Naive B cell (primary cell): ENCODE measurements at places on chromosomes 2 and 18. TPM values are rescaled to one million over a fixed set of nuclear protein-coding genes. Genes with fewer than 3 reads are reported as not detected.

- peak; percentile 21 for DNase-seq
These were observed 48.4 kb upstream of the PIK3C3 start for GRCh38 chr18:41906528-41907146.

- DNase-seq: no peak
These were observed 61.3 kb downstream of the NCKAP5 start for GRCh38 chr2:133506996-133507395.

GRCh38 chr2:3241971-3242746, 135.5 kb downstream of the EIPR1 start:
- no peak for DNase-seq

GRCh38 chr2:47656715-47657600, 126.0 kb upstream of the MSH6 start:
- DNase-seq: no peak

DNA sequence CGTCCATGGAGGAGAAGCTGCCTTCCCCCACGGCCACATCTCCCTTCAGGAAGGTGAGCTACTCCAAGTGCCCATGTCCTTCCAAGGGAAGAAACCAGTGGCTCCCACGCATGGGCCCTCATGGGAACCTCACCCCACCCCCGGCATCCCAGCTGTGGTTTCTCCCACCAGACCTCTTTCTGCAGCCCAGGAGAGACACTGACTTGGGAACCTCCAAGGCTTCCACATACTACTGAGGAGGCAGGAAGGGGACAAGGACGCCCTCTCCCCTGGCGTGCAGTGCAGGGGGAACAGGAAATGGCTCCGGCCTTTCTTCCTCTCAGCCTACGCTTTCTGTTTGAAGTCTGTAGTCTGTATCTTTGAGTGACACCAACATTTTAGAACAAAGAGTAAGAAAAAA, 104.5 kb upstream of the EPC2 start:
- DNase-seq: no peak

DNA sequence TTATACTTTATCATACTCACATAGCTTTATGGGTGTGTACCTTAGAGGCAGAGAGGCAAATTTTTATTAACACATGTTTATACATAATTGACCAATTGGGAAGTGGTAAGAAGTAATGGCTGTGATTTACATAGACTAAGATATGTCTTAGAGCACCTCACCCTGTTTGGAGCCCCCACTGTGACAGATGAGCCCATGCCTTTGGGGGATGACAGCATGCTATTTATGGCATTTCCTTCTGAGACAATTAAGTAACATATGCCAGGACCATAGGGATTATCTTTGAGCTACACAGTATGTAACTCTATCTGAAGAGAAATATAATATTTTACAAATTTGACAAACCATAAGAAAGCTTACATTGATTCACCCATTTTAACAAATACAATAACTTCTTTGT, 1655.3 kb upstream of the ACVR2A start:
- no peak for DNase-seq

DNA sequence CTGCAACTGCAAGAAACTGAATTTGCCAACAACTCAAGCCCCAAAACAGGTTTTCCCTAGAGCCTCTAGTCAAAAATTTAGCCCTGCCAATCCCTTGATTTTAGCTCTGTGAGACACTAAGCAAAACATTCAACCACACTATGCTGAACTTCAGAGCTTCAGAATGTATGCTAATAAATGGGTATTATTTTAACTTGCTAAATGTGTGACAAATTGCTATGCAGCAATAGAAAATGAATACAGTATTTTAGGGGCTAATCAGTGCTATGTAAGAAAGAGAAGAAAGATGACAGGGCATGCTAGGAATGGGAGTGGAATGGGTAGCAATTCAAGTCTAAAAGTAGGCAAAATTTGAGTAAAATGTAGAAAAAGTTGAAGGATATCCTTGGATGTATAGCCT, 223.9 kb upstream of the NOL4 start:
- DNase-seq: no peak

DNA sequence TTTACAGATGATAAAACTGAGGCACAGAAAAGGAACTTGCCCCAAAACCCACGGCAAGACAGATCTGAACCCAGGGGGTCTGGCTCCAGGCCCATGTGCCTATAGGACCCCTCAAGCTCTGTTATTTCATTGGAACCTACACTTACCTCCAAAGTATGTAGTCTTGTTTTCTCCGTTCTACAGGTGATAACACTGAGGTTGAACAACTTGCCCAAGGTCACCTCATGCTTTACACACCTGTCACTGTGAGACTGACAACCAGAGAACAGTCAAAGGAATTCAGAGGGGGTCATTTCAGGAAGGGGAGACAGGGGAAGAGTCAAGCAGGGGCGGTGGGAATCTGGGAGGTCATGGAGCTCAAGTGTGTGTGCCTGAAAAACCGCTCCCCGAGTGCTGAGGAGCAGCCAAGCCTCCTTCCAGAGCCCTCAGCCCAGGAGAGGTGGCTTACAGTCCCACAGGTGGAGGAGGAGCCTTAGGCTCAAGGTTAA, 47.7 kb downstream of the SERTAD2 start:
- no peak for DNase-seq

DNA sequence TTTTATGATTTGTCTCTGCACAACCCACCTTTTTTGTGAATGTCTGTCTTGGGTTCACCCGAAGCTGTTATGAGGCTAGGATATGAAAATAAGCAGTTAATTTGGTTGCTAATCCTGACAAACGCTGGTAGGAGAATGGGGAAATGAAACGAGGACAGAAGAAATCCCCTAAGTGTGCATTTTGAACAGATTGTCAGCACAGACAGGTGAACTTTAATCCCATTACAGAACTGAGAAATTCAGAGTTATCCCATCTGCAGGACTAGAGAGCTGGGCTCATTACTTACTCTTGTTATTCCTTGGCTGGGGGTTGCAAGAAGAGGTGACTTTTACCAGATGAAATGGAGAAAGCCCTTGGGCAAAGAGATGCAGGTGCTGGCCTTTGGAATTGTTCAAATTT, 123.3 kb upstream of the NYAP2 start:
- no peak for DNase-seq

DNA sequence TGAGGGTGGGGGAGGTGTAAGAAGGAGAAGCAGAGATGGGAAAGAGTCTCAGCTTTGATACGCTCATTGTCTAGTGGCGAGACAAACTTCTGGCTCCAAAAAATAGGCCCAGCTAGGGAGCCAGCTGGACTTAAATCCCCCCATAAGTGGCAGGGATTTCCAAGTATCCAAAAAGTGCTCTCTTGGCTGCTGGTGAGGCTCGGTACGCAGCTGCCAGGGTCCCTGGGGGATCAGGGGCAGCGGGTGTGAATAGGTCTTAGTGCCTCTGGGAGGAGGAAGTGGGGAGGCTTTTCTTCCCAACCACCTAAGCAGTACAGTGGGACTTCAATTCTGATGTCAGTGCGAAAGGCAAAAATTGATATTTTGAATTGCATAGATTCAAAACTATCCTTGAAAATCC, 73.5 kb downstream of the ALK start:
- DNase-seq: no peak

- DNase-seq: no peak
These were observed at the start of gene FAM237A for GRCh38 chr2:206642075-206643025. Gene FAM237A, plus strand, starts transcription at chr2:206642487. Its CDS starts 1,750 bp downstream, at chr2:206644237.

DNA sequence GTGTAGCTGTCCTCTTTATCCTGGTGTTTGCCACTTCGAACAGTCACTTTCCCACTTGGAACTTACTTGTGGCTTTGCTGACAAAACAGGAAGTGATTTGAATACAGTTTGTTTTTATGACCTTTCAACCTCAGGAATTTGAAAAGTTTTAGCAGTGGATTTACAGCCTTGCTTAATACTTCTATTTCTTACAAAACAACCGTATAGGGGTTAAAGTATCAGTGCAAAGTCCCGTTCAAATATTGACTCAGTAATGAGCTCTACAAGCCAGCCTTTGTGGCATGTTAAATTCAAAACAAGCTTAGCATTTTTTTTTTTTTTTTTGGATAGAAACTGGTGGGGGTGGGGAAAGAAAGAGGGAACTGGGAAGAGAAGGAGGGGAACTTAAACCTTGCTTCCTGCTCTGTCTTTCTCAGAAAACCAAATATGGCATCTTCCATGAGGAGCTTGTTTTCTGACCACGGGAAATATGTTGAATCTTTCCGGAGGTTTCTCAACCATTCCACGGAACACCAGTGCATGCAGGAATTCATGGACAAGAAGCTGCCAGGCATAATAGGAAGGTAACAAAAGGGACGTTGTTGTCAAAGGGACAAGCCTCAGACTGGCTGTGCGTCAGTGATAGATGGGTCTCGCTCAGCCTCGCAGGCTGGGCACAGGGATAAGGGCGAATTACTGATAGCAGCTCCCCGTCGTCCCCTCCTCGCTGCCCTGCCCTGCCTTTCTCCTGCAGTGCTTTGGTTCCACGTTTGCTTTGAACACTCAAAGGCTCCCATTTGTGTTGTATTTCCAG, at the start of gene HNMT:
HNMT (plus strand) TSS at position 408 of the 793 bp plus-strand sequence; CDS start at position 427, 19 bp downstream.
- DNase-seq: no peak

GRCh38 chr2:109246616-109247015, 117.6 kb downstream of the SH3RF3 start:
- no peak for DNase-seq

DNA sequence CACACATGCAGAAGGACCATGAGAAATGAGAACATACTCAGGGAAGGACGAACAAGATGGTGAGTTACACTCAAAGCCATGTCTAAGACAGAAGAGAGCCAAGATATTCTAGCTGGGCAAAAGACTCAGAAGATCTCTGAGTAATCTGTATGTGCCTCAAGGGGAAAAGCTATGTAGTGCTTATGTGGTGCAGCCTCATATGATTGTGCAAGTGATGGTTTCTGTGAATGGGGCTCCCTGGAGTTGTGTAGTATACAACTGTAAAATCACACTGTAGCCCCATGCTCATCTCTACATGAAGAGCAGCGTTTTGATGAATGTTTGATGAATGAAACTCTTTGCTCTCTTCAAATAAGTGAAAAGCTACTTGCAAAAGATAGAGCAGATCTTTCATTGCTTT, 57.5 kb downstream of the OSR1 start:
- DNase-seq: no peak

DNA sequence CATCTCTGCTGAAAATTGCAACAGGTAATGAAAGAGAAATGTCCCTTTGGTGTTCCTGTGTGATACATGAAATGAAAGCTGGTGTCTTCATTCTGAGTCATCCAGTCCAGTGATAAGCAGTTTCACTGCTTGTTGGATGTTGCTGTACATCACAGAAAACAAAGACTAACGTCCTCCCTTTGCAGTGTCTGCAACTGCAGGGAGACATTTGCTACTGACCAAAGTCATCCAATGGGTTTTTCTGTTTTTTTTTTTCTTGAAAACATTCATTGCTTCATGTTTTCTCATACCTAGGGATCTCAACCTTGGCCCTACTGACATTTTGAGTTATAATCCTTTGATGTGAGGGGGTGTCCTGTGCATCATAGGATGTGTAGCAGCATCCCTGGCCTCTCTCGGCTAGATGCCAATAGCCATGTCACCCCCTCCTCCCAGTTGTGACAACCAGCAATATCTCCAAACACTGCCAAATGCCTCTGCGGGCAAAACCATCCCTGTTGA, 63.6 kb upstream of the FZD5 start:
- no peak for DNase-seq

- DNase-seq: no peak
These were observed 306.4 kb downstream of the MBD2 start for GRCh38 chr18:53918091-53918490.

GRCh38 chr2:17035010-17035409, 369.4 kb upstream of the CYRIA start:
- no peak for DNase-seq

- DNase-seq: no peak
These were observed 68.3 kb downstream of the NBAS start for GRCh38 chr2:15492773-15493325.

GRCh38 chr2:70690846-70691245, 77.2 kb downstream of the ADD2 start:
- DNase-seq: no peak

DNA sequence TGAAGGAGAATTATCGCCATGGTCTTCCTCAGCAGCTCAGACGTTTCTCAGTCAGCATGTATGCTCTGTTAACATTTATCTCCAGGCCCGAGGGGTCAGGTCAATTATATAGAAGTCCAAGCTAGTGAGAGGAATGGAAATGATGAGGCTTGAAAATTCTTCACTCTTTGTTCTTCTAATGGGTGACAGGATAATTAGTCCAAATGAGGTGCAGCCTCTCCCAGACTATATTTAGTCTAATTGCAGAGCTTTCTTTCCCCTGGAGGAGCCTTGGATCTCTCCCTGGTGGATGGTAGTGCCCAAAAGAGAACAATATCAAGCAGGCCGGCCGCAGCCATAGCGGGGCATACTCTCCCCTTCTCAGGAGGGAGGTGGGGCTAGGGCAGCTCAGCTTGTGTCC, 51.4 kb upstream of the DTNB start:
- no peak for DNase-seq

- no peak for DNase-seq
These were observed 1268.3 kb upstream of the ACVR2A start for GRCh38 chr2:146576339-146577111.

NYAP2 gene
- not detected for polyA plus RNA-seq

SLC40A1 gene
- polyA plus RNA-seq: 1.9 TPM

RESP18 gene
- not detected for polyA plus RNA-seq

NPPC gene
- not detected for polyA plus RNA-seq
